CD4-positive, alpha-beta memory T cell (primary cell): ENCODE measurements at places on chromosomes 6 and 20.

DNA sequence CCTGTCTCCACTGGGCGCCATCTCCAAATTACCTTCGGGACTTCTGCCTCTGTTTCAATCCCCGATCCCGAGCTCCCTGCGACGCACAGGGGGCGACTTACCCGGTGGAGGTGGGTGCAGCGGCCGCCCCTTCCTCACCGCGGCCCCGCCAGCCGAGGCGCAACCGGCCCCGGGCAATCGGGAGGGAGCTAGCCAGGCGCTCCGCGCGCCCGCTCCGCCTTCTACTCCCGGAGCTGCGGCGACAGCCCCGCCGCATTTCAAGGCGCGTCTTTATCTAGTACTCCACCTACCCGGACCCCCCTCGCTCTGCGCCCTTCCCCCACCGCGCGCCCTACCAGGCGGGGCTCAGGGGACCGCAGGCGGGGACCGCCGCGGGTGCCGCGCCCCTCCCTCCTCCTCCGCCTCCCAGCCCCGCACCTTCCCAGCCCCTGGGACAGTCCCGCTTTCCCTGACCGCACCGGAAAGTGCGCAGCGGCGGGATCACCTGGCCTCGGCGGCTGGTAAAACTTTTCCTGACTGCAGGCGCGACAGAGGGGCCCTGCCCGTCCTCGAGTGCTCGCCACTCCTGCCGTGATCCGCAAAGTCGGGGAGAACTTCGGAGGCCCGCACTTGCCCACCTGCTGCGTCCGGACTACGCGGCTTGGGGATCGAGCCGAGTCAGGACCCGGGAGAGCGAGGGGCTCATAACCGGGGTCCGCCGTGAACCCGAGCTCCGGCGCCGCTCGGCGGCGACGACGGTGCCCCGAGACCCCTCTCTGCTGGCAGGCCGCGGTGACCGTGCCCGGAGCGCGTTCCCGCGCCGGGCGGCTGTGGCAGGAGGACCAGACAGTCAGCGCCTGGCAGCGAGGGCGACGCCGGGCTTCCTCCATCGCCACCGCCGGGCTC, 8.0 kb upstream of the NKX2-2 start:
- DNase-seq, result no peak

DNA sequence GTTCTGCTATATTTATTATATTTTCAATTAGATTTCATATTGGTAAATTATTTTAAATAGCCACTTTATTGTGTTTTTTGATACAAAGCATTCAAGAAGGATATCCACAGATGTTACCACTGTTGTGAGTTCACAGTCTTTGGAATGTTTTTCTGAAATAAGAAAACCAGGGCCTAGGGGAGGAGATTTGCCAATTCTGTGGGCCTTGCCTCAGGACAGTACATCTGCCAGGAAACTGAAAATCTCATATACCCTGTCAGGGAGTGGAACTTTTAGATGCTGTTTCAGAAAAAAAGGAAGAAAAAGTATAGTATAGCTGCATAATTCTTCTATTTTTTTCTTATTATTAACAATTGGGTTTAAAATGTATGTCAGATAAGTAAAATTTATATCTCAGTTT, 995.9 kb upstream of the ADGRB3 start:
- no peak for DNase-seq

DNA sequence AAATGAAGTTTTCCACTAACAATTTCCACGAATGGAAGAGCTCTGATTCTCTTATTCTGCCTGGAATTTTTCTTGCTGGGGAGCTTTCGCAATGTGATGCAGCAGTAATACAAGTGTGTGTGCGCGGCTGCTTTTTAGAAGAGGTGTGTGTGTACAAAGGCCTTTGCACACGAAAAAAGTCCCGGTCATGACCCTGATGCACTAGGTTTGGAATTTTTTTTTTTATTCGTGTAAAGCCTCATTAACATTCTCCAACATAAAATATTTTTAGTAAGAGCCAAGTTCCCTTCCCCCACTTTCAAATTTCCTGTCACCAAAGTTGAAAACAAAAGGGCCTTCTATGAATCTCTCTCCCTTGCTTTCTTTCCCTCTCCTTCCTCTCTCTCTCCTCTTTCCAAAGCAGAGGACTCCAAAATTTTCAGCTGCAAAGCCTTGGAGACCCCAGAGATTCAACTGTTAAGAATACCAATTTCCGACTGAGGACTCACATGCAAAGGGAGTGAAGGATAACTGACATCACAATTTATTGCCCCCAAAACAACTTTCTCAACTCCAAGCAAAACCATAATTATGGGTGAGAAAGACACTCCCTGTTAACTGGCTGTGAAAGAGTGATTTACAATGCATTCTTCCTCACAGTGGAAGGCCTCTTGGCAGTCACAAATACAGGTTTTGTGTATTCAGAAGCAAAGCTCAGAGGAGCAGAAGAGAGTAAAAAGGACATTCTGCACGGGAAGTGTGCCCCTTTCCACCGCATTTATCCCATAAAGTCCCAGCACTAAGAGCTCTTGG, 421.2 kb upstream of the JARID2 start:
- DNase-seq, result no peak

DNA sequence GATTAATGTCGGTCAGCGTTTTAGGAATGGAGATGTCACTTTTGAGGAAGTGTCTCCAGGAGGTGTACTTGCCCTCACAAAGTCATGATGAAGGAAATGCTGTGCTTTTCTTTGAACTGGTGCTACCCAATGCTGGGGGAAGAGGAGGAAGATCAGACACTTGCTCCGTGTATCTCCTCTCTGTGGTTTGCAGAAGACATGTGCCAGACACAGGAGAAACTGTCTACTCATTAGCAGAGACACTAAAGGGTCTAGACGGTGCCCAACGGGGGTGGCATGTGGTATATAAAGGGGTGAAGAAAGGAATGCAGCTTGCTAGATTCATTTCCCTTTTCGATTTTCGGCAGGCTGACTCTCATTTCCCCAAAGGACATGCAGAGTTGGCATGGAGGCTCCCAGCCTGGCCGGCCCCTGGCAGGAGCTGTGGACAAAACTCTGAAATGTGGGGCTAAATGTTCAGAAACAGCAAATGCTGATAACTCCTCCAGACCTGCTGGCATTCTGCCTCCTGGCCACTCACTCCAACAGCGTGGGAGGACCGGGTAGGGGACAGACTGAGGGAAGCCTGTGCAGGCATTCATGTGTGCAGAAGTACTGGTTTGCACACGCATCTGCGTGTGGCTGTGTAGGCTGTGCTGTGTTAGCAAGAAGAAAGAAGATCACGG, 59.6 kb upstream of the QKI start:
- DNase-seq, result no peak

DNA sequence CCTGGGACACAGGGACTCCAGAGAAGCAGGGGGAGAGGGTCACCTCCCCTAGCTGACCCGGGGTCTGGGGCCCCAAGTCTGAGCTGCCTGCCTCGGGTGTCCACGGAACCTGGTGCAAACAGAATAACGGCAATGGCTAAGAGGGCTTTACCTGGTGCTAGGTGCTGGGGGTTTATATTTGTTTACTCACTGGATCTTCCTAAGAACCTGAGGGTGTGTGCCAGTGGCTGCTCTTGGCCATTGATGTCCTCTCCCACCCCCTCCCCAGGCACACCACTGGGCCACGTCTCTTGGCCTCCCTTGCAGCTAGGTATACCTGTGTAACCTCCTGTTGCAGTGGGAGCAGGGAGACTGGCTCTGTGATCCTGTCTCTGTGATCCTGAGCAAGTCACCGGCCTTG, 157.9 kb upstream of the MLN start:
- no peak for DNase-seq

DNA sequence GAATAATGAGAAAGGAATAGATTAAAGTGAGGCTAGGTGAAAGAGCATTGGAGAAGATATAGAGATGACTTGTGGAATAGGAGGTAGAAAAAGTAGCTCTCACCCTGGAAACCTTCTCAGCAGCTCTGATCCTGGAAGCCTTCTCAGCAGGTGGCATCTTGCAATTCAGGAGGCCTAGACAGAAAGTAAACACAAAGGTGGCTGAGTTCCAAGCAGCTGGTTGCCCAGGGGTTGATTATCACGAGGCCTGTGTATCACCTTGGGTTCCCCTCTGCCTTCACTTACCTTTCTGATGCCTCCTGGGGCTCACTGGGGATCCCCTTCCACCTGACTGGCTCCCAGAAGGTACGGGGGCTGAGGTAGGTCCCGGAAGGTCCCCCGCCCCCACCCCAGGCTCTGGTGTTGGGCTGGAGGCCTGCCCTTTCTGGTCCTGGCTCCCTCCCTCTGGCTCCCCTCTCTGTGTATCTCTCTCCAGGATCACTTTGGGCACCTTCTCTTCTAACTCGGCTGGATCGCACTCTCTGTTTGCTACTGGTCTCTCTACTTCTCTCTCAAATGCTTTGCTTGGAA, 9.7 kb downstream of the MDC1 start:
- no peak for DNase-seq

DNA sequence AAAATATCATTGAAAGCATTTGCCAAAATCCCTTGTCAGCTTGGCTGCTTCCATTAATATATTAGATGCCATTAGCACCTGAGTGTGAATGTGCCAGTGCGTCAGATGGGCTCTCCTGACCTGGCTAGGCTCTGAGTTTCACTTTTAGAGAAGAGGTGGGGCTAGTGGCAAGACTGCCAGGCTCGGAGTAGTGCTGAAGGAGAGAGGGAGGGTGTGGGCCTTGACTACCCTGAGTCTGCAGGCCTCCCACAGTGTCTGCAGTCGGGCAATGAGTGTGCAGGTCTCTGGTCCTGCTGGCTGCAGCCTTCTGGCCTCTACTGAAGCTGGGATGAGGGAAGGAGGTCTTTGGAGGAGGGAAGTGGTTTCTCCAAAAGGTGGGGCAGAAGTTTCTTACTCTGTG, 34.6 kb upstream of the PNPLA1 start:
- DNase-seq, result no peak

GRCh38 chr6:138115877-138116660, 8.8 kb upstream of the PERP start:
- peak; percentile 53 for DNase-seq

DNA sequence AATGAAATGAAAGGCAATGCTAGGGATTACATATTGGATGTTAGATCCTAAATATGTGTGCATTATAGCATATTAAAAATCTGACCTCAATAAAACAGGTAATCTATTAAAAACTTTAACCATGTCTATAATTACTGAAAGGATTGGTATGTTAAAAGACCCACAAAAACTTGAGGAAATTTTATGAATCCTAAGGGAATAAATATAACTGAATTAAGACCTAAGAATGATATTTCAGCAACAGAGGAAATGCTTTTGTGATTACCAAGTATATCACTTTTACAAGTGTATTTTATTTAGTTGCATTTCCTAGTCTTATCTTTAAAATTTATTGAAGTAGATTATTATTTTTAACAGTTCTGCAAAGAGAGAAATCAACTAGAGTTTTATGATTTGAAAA, 571.5 kb downstream of the HDGFL1 start:
- no peak for DNase-seq

DNA sequence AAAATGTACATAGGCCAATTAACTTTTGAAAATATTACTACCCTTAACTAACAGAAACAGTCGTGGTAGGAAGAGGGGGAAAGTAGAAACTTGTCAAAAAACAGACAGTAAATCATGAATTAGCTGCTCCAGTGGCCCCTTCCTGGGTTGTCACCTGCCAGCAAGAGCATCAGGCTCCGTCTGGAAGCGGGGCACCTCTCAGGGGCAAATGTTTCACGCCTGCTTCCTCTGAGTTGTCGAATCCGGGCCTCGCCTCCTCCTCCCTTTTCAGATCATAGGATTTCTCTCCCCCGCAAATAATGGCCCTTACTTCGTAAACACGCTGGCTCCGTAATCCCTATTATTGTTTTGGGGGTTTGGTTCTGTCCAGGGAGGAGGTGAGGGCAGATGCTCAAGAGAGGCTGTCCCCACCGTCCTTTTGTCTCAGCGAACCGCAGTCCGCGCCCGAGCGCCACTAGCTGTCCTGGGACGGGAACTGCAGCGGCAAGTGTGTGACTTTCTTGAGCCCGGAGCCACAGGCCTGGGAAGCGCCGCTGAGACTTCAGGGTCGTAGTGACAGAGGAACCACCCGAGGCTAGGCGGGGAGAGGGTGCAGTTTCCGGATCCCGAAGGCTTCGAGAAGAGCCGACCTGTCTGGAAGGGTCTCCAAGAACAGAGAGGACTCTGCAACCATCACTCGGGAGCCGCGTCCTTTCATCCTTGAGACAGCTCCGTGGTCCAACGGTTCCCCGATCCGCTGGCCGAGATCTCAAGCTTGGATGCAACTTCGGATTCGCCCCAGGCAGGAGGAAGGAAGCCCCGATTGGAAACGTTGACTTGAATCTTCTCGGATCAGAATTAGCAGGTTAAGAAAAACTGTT, 214.5 kb upstream of the ZNF184 start:
- peak; percentile 66 for DNase-seq

DNA sequence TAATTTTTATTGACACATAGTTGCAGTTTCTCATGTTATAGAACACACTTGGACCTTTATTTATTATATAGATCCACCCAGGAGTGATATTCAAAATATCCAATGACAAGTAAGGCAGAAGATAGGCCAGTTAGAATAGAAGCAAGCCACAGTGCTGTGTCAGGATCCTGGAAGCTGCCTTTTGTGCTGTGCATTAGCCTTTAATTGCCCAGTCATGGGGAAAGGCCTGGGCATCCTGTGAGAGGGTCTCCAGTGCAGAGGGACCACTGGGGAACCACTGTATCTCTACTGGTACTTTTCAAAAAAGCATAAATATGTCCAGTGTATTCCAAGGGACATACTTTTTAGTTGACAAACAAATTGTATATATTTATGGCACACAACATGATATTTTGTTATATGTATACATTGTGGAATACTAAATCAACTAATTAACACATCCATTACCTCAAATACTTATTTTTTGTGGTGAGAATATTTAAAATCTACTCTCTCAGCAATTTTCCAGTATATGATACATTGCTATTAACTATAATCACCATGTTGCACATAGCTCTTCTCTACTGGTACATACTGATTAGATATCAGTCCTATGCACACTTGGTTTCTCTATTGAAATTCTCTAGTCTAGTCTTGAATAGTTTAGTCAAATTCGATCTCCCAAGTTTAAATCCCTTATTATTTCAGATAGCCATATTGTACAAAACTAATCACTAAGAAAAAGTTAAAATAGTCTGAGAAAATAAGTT, 59.5 kb downstream of the CDC40 start:
- no peak for DNase-seq

DNA sequence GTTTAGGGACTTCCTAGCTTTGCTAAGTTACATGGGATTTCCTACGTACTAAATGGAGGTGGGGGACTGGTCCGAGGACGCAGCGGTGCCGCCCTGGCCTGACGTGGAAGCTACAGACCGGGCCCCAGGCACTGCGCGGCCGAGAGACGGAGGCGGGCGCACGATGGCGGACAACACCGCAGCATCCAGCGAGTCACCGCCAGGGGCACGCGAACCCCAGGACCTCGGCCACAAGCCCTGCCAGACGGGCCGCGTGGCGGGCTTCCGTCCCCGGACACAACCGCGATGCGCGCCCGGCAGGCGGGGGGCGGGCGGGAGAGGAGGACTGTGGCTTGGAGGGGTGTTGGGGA, 1516.9 kb upstream of the DEFB115 start:
- no peak for DNase-seq

DNA sequence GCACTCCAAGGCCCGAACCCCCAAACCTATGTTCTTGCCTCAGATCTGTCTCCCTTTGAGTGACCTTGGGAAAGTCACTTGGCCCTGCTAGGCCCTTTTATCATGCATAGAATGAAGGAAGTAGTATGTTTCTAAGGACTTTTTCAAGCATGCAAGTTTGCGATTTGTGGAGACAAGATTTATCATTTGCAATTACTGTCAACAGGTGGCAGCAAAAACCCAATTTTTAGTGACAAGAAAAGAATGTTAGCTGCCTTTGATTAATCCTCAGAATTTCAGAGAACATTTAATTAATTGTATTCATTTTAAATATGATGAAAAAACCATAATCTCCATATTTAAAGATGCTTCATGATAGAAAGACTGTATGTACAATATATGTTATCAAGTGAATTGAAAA, 28.3 kb upstream of the PREP start:
- DNase-seq, result peak; percentile 38
